ENCODE measurements at places on chromosomes 11 and 22.
A peak's percentile ranks its signal among the peaks of the same experiment; 100 is the strongest.

DNA sequence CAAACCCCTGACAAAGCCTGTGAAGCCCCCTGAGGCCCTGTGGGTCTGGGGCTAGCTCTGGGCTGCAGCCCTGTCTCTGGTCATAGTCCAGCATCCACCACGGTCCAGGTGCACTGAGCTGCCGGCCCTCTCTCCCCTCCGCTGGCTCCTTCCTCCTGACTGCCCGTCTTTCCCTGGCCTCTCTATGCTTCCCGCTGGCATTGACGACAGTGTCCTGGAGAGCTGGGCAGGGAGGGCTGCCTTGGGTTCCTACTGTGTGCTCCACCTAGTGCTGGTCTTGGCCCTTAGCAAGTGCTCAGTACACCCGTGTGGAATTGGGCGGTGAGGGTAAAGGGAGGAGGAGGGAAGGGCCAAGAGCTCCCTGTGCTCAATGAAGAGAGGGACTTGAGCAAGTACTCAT, 868 bp upstream of the MYEOV start:
- peak; percentile 15 for DNase-seq

DNA sequence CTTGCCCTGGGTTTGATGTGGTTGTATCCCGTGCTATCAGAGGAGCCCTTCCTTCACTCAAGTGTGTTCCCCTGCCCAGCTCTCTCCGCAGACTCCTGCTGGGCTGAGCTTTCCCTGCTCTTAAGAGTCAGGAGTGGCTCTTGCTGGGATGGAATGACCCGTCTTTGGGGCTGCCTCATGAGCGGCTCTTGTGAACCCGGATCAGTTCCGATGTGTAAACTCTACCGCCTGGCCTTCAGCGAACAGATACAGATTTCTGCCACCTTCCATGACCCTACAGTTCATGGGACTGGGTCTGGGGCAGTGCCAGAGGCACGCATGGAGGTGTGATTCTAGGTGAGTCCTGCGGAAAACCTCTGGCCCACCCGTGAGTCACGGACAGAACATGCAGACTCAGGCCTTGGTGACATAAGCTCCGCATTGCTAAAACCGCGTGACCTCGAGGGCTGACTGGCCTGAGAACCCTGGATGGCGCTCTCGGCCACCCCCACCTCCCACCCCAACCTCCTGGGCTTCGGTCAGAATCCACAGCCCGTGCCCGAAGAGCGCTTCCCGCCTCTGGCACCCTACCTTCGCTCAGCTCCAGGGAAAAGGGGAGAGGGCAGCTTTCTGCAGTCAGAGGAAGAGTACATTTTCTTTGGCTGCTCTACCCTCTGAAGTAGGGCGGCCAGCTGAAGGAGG, 1.3 kb upstream of the ZBTB16 start:
- no peak for DNase-seq

DNA sequence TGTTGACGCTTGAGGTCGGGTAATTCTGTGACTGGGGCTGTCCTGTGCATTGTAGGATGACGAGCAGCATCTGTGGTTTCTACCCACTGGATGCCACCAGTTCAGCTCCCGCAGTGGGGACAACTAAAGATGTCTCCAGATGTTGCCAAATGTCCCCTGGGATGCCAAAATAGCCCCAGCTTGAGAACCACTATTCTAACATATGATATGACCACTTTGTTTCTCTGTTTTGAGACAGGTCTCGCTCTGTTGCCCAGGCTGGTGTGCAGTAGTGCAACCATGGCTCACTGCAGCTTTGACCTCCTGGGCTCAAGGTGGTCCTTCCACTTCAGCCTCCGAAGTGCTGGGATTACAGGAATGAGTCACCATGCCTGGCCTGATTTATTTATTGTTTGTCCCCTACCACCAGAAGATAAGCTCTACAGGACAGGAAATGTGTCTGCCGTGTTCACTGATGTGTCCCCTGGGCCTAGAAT, 4.4 kb upstream of the MEN1 start:
- no peak for DNase-seq

- DNase-seq: no peak
These were observed 14.0 kb upstream of the CHKA start for GRCh38 chr11:68135161-68135560.

GRCh38 chr11:86580535-86580934, 91.9 kb downstream of the ME3 start:
- DNase-seq: no peak

DNA sequence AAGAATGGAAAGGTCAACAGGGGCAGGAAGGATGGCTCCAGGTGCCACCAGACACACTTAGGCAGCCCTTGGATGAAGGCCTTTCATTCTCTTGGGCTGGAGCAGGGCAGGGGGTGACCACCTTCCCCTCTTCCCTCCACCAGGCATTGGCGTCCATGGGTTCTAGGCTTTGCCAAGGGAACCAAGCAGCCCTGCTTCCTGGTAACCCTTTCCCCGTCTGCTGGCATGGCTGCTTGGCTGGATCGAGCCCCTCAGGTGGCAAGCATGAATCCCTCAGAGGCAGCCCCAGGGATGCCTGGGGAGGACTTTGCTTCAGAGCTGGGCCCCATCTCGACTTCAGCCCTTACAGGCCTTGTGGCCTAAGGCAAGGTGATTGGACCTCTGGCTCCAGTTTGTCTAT, 185.1 kb upstream of the SYT13 start:
- no peak for DNase-seq

- peak; percentile 20 for DNase-seq
These were observed 63.4 kb downstream of the NAT10 start for GRCh38 chr11:34168642-34169420.

DNA sequence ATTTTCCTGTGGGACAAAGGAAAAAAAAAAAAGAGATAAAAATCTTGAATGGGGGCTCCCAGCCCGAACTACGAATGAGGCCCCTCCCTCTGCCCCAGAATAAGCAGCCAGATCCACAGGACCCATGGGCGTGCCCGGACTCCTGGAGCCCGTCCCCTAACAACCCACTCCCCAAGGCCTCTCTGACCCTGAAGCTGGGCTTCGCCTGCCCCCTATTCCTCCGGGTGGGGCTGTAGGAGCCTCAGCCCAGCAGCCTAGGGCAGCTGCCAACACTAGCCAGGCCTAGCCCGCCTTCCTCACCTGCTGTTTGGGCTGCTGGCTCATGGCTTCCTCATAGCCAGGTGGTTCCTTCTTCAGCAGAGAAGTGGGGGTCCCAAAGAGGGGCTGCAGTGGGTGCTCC, 46.6 kb downstream of the SGSM3 start:
- DNase-seq: no peak

GRCh38 chr11:125941267-125941618, 4.6 kb upstream of the VSIG10L2 start:
- DNase-seq: no peak

DNA sequence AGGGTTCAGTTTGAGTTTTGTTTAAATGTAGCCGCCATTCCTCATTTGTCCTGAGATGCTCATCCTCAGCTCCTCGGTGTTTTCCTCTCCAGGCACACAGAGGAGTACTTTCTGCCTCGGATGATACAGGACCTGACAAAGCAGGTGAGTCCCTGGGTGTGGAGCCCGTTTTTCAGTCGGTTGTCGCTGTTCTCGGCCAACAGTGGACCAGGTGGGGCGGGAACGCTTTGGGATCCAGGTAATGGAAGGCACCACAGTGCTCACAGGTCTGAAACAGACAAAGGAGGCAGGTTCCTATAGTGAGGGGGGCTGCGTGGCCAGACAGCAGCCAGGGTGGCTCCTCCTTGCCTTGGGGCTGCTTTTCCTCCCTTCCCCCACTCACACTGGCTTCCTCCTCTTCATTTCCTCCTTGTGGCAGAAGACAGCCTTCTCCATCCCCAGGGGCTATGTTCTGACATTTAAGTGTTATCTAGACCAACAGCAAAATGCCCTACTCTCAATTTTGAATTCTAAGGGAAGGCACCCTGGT, 19.4 kb downstream of the NADSYN1 start:
- DNase-seq: no peak

Data from EH (cell line).